ENCODE measurements at places on chromosomes 4 and X.

DNA sequence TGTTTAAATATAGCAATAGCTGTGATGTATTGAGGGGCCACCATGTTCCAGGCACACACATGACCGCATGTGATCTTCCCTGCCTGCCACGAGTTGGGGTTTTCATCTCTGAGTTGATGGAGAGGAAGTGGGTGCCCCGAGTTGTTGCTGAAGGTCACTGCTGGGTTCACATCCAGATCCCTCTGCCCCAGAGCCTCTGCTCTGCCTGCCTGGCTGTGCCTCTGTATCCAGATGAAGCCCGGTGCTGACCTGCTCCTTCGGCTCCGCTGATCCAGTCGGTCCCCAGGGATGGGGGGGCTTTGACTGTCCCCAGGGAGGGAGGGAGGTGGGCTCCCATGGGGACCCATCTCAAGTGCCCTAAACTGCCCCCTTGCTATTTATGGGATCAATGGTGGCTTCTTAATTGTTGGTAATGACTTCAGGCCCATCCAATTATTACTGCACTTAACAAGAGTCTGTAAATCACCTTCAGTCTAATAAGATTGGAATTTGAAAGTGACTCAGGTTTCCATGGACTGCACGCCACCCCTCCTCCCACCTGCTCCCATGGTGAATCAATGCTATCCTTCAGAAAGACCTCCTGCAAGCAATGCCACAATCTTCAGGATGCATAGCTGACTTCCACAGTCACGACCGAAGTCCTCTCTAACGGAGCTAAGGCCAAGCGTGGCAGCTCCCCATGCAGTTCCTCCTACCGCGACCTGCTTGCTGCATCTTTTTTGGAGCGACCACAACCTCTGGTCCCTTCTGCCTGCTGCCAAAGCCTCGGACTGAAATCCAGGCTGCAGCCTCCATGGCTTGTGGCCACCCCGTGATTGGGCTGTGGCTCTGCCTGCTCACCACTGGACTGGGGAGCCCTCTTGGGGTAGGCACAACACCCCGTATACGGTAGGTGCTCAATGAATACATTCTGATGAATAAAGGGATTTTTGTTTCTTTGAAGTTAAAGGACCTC, 73.1 kb downstream of the CPZ start:
- DNase-seq, result no peak

DNA sequence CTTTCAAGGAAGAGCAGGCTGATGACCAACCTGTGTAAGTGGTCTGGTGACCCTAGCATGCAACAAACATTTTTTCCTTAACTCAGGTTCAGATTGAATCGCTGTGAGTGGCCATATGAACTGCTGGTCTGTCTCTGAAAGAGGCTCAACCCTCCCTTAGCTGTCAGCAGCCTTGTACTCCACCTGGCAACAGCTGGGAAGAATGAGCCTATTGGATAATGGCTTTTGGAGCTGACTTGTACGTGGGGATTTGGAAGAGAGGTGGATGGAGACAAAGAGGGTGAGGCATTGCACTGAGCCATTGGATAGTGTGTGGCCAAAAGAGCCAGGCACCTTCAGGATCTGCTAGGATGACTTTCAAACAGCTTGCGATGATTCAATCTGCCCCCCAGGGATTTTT, 35.7 kb upstream of the BMP15 start:
- no peak for DNase-seq

- peak; percentile 53 for DNase-seq
Measured at GRCh38 chrX:11100281-11101035, 10.7 kb upstream of the HCCS start.

- no peak for DNase-seq
Measured at GRCh38 chr4:176478076-176478475, 158.3 kb downstream of the SPCS3 start.

DNA sequence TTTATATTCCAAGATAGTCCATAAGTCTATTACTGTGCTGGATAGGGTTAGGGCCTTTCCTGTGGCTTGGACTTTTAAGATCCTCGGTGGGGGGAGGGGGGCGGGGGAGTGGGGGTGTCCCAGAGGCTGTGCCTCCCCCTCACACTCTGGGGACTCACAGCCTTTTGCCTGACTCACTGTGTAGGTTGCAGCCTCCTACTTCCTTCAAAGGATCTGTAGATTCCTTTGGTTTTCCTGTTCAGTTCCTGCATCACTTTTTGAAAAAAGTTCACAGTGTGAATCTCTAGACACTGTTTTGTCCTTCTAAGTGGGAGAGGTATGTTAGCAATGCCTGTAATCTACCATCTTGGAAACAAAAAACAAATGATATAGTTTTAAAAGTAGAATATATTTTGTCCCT, 999.9 kb downstream of the GLUD2 start:
- no peak for DNase-seq

DNA sequence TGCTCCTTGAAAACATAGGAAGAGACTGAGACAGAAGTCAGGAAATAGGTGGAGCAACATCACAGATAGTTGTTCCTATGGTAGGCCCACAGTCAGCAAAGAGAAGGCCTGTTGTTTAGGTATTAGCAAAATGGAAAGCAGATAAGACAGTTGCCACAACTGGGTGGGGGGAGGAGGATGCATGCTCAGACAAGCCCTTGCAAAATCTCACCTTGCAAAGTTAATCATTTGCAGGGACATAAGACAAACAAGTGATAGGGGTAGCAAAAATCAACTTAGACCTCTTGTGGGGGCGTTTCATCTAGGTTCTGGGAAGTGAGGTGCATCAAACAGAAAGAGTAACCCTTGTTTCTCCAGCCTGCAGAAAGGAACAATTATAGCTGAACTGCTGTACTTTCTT, 30.7 kb downstream of the SERPINA7 start:
- no peak for DNase-seq

DNA sequence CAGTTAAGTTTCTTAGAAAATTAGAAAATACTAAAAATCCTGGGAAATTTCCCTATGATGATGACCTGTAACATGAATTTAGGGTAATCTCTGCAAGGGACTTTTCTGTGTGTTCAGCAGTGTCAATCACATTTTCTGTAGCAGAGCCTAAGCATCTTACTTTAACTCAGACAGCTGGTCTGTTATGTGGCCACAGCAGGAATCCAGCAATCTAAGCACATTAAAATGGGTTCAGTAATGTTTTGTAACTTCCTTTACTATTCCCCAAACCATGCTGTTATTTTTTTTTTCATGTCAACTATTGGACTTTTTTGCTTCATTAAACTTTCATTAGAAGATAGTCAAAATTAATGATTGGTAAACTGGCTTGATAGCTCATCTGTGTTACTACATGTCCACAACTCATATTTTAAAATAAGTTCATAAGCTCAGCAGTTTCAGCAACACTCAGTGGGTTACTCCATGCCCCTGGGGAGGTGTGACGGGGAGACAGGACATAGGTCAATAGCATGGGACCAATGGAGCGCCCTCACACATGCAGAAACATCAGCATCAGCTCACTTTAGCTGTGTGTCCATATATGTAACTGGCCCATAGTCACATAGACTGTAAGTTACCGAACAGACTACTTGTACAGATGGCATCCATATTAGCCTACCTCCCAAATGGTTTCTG, 168.0 kb upstream of the PACRGL start:
- DNase-seq, result no peak

DNA sequence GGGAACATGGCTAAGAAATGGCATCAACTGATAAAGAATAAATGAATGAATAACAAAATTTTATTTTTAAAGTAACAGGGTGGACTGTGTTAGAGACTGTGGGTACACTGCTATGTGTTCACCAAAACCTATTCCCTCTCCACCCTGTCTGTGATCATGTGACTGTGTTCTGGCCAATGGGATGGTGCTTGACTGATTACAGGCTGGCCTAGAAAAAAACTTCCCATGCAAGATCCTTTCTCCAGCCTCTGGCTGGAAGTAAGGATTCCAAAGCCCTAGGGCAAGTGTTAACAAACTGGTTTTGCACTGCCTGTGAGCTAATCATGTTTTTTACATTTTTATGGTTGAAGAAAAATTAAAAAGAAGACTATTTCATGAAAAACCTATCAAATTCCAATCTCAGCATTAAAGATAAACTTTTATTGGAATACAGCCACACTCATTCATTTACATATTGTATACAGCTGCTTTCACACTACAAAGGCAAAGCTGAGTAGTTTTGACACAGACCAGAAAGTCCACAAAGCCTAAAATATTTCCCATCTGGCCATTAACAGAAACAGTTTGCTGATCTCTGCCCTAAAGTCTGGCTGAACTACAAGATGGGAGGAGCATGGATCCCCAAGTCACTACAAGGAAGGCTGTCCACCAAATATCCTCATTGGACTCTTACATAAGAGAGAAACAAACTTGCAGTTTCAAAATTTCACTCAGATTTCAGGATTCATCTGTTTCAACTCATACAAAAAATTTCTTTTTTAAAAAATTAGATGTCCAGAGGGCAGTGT, 133.2 kb downstream of the ARHGAP6 start:
- no peak for DNase-seq

GRCh38 chr4:33052241-33052640, 2332.1 kb downstream of the PCDH7 start:
- no peak for DNase-seq

GRCh38 chr4:105911426-105911825, 16.2 kb downstream of the NPNT start:
- no peak for DNase-seq
